ENCODE measurements at places on chromosomes 5 and 9.

DNA sequence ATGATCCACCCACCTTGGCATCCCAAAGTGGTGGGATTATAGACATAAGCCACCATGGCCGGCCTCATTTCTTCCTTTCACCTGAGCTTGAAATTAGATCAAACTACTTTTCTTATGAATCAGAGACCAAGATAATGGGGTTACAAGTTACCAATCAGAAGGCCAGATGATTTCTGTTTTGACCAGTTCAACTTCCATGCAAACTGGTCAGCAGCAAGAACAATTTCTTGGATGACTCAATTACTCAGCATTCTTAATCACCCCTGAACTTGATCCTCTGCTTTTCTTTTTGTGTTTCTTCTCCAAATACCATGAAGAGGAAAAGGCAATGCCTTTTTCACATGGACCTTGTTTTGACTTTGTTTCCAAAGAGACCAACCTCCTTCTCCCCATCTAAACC is 10.0 kb upstream of the PLIN2 start:
- no peak for DNase-seq

GRCh38 chr5:38716516-38716915 is 129.3 kb upstream of the OSMR start:
- no peak for DNase-seq

DNA sequence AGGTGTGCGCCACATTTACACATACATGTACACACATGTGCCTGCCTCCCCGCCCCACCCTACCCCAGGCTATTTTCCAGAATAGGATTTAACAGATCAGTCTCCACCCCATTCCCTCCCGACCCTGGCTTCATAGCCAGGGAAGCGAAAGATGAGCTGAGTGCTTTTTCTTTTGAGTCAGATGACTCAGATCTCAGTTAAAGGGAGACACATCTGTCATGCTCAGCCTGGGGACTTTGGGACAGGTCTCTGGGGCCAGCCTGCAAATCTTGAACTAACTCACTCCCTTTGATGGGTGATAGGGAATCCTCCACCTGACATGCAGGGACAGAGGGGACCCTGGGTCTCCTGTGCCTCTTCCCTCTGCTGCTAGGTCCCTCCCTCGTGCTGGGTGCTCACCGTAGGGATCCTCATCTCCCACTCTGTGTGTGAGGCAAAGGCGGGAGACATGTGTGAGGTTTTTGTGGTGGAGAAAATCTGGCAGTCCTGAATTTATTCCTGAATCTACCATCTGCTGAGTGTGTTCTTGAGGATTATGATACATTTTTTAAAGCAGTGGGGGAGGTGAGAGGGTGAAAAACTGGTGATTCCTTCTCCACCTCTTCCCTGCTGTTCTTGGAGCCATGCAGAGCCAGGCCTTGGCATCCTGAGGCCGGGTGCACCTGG is 37.7 kb downstream of the NEUROG1 start:
- no peak for DNase-seq

DNA sequence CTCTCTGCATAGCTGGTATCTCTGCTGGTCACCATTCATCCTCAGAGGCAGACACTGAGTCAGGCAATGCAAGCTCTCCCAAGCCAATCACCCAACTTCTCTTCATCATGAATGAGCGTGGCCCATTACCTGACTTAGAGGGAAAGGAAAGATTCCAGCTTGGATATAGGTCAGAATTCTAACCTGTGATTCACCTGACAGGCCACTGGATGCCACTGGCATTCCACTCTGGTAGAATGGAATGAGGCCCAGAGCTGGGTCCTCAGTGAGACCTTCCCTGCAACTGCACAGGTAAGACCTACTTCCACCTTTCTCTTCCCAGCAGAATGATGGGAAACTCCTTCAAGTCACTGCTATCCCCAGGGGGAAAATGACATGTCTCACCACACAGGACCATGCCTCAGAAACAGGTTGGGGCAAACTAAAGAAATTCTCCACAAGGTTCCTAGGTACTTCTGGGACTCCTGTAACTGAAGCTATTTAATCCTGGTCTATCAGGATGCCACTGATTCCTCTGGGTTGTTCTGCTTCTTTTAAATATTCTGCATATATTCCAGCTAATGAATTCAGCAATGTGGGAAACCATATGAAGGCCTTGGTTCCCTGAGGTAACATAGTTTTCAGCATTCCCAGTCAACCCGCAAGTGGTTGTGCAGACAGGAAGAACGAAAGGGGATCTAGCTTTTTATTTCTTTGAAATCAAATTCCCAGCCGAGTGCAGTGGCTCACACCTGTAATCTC is 62.0 kb downstream of the SUSD1 start:
- DNase-seq, result peak; percentile 46

- DNase-seq, result no peak
These were observed 41.7 kb downstream of the ACTL7B start for GRCh38 chr9:108813951-108814601.

DNA sequence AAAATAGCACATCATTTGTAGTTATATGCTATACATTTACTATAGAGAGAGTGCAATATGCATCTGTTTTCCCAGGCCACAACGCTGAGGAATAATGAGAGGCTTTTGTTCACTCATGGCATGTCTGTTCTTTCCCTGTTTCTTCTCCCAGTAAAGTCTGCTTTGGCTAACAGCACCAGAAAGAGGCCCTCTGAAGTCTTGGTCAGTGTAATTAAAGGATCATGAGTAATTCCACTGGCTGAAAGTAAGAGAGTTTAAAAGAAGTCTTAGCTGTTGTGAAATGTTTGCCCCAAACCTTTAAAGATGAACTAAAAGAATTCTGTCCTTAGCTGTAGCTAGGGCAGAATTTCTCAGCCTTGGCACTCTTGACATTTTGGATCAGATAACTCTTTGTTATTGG is 228.8 kb downstream of the TLE4 start:
- DNase-seq, result no peak

- no peak for DNase-seq
These were observed 82.7 kb downstream of the NR6A1 start for GRCh38 chr9:124688238-124688904.

DNA sequence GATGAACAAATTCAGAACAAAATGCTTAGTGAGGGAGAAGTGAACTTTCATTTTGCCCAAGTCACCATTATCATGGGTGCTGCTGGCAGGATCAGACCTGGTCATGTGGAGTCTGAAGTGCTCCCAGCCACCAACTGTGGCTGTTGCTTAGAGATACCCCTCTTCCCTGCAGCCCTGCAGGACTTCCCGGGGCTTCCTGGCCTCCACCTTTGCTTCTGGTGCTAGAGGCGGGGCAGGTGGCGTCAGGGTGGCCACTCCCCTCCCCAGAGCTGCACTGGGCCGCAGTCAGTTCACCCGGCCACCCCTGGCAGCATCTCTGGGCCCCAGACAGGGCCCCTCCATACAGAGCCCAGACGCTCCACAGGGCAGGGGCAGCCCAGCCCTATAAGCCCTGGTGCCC is 30.0 kb upstream of the SLC12A7 start:
- no peak for DNase-seq

DNA sequence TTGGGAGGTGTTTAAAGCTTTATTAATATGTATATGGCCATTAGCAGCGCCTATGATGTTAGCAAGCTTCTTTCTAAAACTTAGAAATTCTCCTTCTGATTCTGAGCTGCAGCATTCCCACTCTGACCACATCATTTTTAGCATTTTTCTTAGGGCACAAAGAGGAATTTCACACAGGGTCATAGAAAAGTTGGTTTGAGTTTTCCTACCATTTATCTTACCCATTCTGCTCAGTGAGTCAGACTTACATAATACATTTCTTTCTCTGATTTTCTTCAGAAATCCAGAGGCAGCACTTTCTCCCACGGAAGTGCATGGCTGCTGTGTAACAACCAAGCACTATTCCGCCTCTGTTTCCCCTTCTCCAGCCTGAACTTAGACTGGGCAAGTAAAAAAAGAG is 246.6 kb downstream of the ARL15 start:
- no peak for DNase-seq

DNA sequence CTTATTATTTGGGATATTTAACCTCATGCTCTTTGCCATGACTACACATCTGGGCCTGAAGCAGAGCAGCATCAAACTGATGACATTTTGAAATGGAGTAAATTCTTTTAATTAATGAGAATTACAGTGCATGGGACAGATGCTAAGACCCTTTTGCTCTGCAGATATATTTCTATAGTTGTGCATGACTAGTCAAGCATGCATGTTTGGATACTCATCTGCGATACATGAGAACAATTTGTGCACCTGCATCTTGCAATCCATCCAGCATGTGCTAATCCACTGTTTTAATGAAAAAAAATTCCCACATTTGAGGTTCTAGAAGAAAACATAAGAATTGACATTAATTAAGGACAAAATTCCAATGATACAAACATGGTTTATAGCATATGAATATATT is 1047.6 kb upstream of the ACO1 start:
- no peak for DNase-seq

DNA sequence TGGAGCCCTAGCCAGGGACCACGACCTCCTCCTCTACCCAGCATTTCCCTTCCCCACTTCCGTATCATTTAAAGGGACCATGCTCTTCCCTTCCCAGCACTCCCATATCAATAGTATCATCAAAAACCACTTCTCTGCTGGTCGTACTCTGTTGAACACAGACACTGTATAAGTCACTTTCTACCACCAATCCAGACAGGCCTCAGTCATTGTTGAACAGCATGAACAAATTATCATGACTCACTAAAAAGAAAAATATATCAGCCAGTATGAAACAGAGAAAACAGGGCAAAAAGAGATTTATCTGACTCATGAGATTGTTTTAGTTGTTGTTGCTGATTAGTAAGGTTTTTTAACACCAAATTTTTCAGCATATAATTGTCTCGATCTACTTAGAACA is 89.8 kb downstream of the CDKN2A start:
- DNase-seq, result no peak

- DNase-seq, result no peak
These were observed 176.5 kb upstream of the PANK3 start for GRCh38 chr5:168755548-168756093.

DNA sequence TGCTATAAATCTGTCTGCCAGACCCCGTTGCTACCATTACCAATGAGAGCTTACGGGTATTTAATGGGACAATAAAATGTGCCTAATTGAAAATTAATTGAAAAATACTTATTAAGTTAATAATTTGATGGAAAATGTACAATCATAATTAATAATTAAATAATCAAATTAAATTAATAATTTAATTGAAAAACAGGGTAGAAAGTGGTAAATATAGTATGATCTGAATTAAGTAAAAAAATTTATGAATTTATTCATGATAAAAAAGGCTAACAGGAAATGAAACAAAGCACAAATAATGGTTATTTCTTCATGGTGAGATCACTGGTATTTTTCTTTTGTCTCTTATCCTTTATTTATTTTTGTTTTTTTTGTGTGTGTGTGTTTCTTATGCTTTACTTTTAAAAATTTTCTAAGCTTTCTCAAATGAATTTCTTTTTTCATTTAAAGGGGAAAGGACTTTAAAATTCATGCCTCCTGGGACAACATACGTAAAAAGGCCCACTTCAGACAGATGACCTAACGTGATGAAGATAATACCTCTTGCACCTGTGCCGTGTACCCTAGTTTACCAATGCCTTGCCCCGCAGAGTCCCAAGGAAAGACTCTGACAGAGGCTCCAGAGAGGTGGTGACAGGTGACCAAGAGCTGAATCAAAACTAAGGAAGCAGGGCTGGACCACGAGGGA is 24.0 kb upstream of the RXRA start:
- DNase-seq, result no peak

GRCh38 chr5:135190416-135191083 is 156.5 kb upstream of the PITX1 start:
- DNase-seq, result peak; percentile 49

GRCh38 chr9:77819657-77820056 is 171.5 kb upstream of the GNA14 start:
- no peak for DNase-seq

DNA sequence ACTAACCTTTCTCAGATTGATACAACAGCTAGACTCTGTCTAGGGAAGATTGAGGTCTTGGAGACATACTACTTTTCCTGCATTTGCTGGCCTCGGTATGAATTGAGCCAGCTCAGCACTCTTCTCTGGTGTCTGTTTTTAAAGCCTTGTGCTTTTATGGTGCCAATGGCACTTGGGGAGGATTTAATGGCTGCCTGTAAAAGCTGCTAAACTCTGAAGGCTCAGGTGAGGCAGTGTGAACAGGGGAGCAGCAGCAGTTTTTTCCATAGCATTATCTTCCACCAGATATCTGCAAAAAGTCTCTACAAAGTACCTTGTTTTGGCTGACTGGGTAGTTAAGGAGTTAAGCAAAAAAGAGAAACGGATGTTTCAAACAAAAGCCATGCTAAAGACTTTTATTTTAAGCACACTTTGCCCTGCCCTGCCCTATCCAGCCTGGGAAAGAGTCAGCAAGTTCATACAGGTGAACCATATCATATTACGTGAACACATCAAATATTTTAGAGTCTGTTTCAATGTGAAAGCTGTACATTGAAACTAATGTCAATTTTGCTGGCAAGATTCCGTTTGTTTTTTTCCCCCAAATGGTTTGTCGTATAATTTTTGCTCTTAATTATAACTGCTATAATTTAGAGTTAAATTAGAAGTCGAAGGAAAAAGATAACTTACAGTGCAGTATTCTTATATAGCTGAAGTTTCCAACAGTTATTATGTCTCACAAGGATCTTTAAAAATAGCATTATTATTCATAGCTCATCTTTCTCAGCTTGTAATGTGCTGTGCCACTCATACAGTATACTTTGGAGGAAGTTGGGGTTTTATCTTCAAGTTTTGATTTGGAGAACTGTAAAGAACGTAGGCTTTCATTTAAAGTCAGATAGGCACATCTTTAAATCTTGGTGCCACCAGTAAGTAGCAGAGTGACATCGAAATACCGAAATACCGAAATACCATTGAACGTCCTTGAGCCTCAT is 424.1 kb upstream of the CD180 start:
- DNase-seq, result no peak

DNA sequence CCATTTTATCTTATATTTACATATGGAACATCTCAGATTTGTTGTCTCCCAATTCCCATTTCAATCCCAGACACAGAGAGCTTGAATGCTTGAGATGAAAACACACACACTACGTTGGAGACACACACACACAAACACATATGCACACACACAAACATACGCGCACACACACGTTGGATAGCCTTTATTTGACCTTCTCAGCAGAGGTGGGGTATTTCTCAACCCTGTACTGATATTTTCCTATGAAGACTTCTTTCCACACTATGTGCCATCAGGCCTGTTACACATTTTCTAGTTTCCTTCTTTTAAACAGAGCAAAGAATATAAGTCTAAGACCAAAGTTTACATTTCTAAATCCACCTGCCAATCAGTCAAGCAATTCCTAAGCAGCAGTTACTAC is 291.0 kb downstream of the TAF11L14 start:
- DNase-seq, result no peak
